ENCODE measurements at places on chromosomes 12 and 14. TPM values are rescaled to one million over a fixed set of nuclear protein-coding genes. Genes with fewer than 3 reads are reported as not detected.

RHOF gene
- 22.8 TPM for total RNA-seq

PTPRQ gene
- total RNA-seq: 12.5 TPM

CNIH1 gene
- 115 TPM for total RNA-seq

GPR68 gene
- total RNA-seq: not detected

ABCC9 gene
- 39.1 TPM for total RNA-seq

HPD gene
- not detected for total RNA-seq

ACOT6 gene
- not detected for total RNA-seq

NPFF gene
- total RNA-seq: not detected

SLC16A7 gene
- 16.3 TPM for total RNA-seq
